Activated naive CD8-positive, alpha-beta T cell treated with anti-CD3 and anti-CD28 coated beads for 36 hours (primary cell): ENCODE measurements at places on chromosomes 12 and 14. TPM values are rescaled to one million over a fixed set of nuclear protein-coding genes. Genes with fewer than 3 reads are reported as not detected.

The OAS2 gene
- total RNA-seq: 122 TPM

The CLEC7A gene
- not detected for total RNA-seq

The CLEC6A gene
- total RNA-seq: not detected

The ZNF839 gene
- total RNA-seq: 12.9 TPM

The KRT71 gene
- not detected for total RNA-seq

The RASSF9 gene
- total RNA-seq: not detected

The NOVA1 gene
- total RNA-seq: 0.10 TPM

The MMP17 gene
- 0.32 TPM for total RNA-seq

The A2M gene
- total RNA-seq: not detected

The INSM2 gene
- total RNA-seq: not detected

The MGP gene
- total RNA-seq: not detected

The LRTM2 gene
- total RNA-seq: not detected

The ITFG2 gene
- 25.5 TPM for total RNA-seq

The NANOG gene
- not detected for total RNA-seq

The SBNO1 gene
- total RNA-seq: 50.8 TPM

The PSMB11 gene
- not detected for total RNA-seq

The LRCOL1 gene
- total RNA-seq: not detected

The SIX1 gene
- not detected for total RNA-seq

The RNF212B gene
- total RNA-seq: not detected

The UBR7 gene
- total RNA-seq: 41.6 TPM

The HOXC4 gene
- 0.56 TPM for total RNA-seq

The RD3L gene
- total RNA-seq: not detected

The RTL1 gene
- not detected for total RNA-seq

The CMTM5 gene
- total RNA-seq: not detected

The CYP27B1 gene
- 12.0 TPM for total RNA-seq

The DIO2 gene
- total RNA-seq: not detected

The MYL6 gene
- total RNA-seq: 777 TPM

The CEBPE gene
- total RNA-seq: 0.45 TPM

The FAIM2 gene
- total RNA-seq: 0.08 TPM

The VRTN gene
- total RNA-seq: not detected

The KRT8 gene
- 0.62 TPM for total RNA-seq

The KCNMB4 gene
- 0.82 TPM for total RNA-seq

The SPTB gene
- 0.32 TPM for total RNA-seq

The ZFYVE1 gene
- 7.9 TPM for total RNA-seq

The OTUB2 gene
- 0.31 TPM for total RNA-seq

The SERPINA4 gene
- total RNA-seq: not detected

The KITLG gene
- not detected for total RNA-seq

The SLCO1B1 gene
- total RNA-seq: not detected

The GALNT4 gene
- total RNA-seq: 5.4 TPM

The PLEKHD1 gene
- not detected for total RNA-seq

The NYNRIN gene
- 0.08 TPM for total RNA-seq

The AKAP6 gene
- total RNA-seq: 1.3 TPM

The PCNX4 gene
- total RNA-seq: 30.9 TPM
